Femur (tissue), 1 donor: ENCODE measurements at places on chromosomes 2 and 18.

- no peak for DNase-seq
These were observed 12.5 kb upstream of the ATOH8 start for GRCh38 chr2:85741211-85741832.

DNA sequence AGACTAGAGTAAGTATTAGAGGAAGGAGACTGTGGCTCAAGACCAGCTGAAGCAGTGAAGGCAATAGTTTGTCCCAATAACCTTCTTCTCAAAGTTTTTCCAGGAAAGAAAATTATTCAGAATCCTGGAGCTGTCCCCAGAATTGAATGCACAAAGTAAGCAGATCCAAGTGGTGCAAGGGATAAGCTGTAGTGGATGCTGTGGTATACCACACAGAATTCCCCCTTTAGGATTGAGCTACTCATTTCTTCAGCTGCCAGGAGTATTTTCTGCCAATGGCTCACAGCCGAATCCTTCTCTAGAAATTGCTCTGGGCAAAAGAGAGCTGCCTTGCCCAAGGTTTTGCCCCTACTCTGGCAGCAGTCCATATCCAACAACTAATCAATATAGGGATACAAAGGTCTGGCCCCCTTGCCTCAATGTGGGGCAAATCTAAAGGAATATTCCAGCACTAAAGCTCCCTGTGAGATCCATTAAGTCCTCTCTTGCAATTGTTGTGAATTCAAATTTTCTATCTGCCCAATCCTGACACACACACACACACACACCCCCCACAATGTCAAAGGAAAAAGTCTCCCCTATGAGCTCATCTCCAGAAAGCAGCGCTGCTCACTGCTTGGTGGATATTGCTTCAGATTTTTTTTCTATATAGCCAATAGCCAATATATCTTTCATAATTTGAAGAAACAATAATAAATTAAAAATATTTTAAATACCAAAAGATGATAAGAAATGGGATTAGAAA lies 18.4 kb upstream of the TCF7L1 start:
- DNase-seq, result no peak

DNA sequence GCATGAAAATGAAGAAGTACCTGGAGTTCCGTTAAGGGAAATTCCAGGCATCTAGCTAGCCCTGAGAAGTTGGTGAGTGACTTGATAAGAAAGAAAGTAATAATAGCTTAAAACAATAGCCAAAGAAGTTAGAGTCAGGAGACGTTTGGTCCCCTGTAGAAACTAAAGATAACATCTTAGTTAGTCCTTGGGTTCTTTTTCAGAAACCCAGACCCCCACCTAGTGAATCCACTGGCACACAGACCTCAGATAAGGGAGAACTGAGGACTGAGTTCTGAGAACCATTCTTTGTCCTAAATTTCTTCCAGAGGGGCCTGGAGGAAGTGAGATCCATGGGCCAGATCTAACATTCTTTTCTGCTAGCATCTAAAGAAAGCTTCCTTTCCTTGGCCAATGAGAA lies 335.4 kb downstream of the SLC4A3 start:
- no peak for DNase-seq

DNA sequence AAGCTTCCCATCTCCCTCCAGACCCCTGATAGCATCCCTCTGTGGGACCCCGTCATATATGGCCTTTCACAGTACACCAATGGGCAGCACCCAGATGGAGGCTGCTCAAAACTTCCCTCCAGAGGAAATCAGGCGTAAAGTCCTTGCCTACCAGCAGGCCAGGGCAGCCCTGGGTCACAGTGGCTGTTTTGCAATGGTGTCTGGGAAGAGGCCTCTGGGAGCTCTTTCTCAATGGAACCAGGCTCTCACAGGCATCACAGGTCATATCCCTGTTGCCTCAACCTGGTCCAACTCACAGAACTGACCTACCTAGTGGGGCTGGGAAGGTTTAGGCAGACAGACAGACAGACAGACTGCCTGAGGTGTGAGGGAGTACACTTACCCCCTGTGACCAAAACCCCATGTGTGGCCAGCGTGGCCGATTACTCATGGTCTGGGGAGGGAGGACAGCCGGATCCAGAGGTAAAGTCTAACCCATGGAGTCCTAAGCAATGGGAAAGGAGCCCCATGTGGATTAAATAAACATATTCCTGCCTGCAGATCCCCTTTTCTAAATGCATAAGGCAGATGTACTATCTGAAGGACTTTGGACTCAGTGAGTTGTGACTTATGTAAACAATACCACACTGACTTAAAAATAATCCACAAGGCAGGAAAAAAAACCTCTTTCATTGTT lies 58.2 kb downstream of the BCL2L11 start:
- DNase-seq, result no peak

DNA sequence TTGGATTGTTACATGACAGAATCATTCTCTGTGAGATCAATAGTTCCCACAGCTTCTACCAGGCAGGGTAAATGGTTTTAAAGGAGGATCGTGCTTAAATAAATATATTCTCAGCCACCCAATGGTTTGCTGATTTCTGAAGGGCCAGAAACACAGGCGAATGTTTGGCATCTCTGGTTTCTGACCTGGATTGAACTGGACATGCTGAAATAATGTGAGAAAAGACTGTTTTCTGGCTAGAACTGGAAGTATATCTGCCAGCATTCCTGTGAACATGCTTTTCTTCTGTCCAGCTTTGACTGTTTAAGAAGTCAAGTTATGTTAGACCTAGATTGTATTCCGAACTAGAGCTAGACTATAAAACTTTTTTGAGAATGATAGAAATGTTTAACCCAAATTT lies 77.1 kb upstream of the COL3A1 start:
- peak; percentile 64 for DNase-seq

DNA sequence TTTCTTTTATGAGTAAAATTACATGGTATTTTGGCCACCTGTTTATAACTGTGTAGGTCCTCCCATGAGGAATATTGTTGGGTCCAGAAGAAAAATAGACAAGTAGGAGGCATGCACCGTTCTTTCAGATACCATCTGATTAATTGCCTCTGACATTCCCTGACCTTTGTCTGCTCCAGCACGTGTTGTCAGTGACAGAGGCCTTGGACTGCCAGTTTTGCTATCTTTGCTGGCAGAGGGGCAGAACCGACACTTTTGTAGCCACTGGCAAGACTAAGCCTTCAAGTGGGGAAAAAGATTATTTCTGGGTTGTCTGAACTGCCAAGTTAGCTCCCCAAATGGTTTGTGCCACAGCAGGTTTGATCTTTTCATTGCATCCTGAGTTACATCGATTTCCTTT lies 276.9 kb downstream of the CAMKMT start:
- no peak for DNase-seq

DNA sequence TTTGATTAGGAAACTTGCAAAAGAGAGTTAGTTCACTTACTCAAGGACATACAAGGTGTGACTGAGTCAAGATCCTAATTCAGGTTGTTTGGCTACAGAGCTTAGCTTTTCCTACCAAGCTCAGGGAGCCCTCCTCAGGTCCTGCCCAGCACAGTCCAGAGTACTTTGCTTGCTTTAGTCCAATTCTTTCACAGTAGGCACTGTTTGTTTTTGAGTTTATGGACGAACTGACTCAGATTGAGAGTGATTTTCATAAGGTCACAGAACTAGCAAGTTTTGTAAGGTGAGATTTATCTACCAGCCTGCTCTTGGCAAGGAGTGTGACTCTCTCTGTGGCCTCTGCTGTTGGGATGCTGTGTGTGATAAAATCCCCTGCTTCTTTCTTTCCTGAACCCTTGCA lies 310.5 kb downstream of the PTPRM start:
- no peak for DNase-seq

- no peak for DNase-seq
These were observed 240.0 kb downstream of the LOXHD1 start for GRCh38 chr18:46416706-46417638.

GRCh38 chr2:175218551-175218950 lies 37.0 kb upstream of the ATP5MC3 start:
- DNase-seq, result no peak

DNA sequence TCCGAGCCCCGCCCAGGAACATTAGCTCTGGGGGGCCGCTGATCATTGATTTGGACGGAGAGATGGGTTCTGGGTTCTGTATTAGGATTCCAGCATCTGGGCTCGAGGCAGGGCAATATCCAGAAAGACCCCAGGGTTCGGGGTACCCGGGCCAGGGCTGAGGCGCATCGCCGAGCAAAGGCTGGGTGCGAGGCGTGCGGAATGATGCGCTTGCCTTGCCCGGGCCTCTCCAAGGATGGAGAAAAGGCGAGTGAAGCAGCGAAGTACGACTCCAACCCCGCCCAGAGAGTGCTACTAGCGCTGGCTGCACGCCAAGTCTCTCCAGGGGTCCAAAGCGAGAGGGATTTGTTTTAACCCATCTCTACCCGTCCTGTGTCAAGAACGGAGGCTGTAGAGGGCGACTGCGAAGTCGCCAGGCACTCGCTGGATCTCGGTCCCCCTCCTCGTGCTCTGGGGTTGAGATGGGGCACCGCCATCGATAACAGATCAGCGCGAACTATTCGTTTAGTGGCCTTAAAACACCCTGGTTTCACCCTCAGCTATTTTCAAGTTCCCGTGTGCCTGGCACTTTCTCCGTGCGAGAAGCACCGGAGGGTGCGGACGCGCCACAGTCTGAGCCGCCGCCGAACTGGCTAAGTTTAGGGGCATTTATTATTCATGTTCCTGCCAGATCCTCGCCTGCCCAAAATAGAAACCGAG lies 1.9 kb downstream of the ADCYAP1 start:
- DNase-seq, result peak; percentile 21

- peak; percentile 24 for DNase-seq
These were observed 99.8 kb upstream of the NEUROD1 start for GRCh38 chr2:181780047-181780651.

DNA sequence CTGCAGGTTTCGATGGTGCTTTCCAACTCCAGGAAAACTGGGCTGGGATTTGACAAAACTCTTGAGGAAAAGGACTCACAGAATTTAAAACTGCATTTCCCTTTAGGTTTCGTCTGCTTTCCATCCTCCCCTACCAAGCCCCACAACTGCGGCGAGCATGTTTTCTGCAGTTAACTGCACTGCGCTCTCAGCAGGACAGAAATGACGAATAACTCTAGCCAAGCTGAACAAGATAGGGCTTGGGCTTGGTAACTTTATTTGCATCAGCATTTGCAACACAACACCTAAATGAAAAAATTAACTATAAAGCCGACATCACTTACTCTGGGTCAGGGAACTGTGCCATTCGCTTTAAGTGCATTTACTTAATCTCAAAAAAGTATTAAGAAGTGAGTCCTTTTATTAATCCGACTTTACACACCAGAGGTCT lies 669 bp upstream of the PIKFYVE start:
- DNase-seq, result peak; percentile 43

- no peak for DNase-seq
These were observed 65.5 kb downstream of the DGKD start for GRCh38 chr2:233419602-233420391.

DNA sequence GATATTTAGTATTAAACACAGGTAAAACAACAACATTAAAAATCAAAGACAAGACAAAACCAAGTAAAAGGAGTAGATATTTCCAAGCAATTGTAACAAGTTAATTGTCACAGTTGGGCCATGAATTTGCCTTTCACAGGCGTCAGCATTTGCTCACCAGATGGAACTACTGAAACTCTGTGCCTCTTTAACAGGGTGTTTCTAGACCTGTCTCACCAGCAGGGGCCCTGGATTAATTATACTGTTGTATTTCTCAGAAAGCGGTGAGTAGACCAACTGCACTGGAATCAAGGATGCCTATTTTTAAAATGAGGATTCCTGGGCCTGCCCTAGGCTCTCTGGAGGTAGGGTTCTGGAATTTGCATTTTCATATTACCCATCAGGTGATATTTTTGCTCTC lies 92.6 kb downstream of the UPP2 start:
- DNase-seq, result no peak

- DNase-seq, result no peak
These were observed 46.6 kb downstream of the ALK start for GRCh38 chr2:29874745-29875144.

DNA sequence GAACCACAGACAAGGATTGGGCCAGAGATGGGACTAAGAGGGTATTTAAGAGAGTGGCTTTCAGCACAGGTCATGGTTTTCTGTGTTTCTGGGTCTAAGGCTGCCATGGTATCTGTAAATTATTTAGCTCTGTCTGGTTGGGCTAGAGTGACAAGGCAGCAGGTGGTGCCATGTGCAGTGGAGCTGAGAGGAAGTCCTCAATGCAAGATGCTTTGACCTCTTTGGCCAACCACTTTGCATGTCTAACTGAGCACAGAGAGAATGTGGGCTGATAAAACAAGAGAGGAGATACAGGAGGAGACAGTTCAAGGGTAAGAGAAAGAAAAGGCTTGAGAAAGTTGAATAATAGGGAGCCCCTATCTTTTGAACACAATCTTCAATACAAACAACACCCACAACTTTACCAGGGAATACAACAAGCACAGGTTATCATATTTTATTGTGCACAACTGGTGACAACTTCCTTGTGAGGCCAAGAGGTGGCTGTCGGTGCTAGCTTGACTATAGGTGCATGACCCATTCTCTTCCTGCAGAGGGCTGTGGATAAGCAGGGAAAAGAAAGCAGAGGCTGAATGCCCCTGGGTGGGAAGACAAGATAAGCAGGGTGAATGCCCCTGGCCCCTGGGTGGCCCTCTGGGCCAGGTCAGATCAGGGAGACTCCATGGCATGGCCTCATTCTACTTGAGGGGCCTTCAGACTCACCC lies 12.3 kb downstream of the FLACC1 start:
- peak; percentile 8 for DNase-seq

GRCh38 chr2:37466533-37467222 lies 122.2 kb downstream of the QPCT start:
- no peak for DNase-seq

DNA sequence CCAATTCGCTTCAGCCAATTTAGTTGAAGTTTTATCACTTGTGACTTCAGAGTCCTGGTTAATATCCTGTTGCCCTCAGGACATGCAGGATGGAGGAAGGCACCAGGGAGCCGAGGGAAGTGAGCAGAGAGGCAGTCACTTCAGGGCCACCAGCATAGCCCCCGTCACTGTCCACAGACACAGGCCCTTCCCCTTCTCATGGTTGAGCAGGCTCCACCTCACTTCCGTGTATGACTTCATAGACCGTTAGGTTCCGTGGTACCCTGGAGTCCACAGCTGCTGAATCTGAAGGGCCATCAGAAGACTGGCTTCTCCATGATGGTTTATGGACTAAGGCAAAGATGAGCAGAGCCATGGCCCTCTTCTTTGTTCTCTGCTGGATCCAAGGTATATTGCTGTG lies at the start of gene C2orf92:
TSS of gene C2orf92 (plus strand) at position 266 of the 400 bp plus-strand sequence. CDS start at position 342, 76 bp downstream.
- DNase-seq, result no peak

GRCh38 chr2:229118927-229119326 lies 152.2 kb downstream of the PID1 start:
- DNase-seq, result no peak

DNA sequence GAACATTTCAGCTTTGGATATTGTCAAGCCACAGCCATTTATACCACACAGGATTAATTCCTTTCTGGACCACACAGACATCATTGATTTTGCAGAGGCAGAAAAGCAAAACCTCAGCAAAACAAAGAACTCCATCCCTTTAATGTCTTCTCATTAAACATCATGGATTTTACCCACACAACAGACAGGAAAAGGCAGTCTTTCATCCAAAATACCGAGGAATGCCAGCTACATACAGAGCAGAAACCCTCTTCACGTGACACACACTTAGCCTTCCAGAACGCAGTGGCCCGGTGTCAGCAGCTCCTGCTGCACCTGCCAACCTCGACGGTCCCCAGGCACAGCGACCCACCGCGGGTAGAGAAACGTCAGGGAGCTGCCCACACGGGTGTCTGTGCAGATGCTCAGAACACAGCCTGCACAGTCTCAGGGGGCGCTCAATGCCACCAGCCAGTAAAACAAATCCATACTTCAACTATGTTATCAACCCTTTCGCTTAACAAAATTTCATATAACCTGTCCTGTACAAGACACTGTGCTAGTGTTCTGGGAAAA lies 304.5 kb downstream of the EIPR1 start:
- DNase-seq, result no peak
